Lower leg skin (tissue), 4 donors: ENCODE measurements at places on chromosomes 3 and 15.
A peak's percentile ranks its signal among the peaks of the same experiment; 100 is the strongest.

DNA sequence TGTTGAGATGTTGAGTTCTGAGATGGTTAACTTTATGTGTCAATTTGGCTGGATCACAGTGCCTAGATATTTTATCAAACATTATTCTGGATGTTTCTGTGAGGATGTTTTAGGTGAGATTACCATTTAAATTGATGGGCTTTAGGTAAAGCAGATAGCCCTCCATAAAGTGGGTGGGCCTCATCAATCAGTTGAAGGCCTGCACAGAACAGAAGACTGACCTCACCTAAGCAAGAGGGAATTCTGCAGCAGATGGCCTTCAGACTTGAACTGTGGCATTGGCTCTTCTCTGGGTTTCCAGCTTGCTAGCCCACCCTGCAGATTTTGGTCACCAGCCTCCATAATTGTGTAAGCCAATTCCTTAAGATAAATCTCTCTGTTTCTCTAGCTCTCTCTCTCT lies 260.4 kb upstream of the VEPH1 start:
- DNase-seq = no peak

DNA sequence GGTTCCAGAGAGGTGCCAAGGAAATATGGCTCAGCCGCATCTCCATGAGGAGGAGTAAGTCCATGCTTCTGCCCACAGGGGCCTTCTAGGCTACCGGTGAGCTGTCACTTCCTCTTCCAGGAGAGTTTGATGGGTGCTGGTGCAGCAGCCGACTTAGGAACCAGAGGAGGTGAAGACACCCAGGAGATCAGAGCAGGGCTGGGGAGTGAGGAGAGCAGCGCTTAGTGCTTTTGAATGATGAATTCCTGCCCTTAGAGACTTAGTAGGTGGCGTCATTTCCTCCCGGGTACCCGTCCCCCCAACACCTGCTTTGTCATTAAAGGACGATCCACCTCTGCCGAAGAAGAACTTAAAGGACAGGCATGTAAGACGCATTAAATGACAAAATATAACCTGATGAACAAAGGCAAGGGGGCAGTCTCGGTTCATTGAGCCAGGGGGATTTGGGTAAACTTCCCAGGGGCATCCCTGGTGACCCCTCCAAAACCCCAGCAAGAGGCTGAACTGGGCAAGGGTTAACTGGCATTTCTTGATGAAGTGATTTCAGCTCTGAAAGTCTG lies 67.6 kb downstream of the HES1 start:
- DNase-seq = no peak

DNA sequence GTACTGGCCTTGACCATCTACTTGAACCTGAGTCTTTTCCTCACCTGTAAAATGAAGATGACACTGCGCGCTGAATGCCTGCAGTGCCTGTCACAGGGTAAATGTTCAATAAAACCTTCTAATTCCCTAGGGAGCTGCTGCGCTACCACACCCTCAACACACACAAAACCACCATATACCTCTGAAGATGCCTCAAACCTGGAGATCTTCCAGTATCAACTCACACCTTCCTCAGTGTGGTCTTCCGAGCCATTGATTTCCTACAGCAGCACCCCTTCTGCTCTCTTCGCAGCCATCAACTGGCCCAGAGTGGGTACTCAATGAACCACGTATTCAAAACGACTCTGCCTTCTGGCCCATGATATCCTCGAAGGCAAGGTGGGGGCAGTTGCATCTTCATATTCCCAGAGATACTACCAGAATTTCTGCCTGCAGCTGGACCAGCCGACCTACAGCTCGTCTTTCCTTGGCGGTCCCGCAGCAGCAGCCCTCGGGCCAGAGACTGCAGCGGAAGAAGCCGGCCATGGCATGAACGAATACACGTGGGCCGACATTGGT lies 695 bp downstream of the RPL32 start:
- peak; percentile 20 for DNase-seq

GRCh38 chr15:31824024-31824423 lies 206.3 kb upstream of the CHRNA7 start:
- peak; percentile 53 for DNase-seq

- DNase-seq = no peak
These were observed 339.0 kb downstream of the IL5RA start for GRCh38 chr3:2771193-2771592.

DNA sequence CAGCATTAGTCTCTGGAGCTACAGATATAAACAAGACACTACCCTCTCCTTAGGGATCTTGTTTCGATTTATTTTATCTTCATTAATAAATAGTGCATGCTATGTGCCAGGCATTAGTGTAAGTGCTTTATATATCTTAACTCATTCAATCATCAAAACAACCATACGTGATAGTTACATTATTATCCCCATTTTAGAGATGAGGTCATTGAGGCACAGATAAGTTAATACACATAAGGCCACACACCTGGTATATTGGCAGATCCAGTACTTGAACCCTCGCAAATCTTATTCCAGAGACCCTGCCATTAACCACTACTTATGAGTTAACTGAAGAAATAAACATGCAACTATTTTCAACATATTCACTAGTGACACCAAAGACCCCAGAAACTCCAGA lies 25.7 kb upstream of the NR2F2 start:
- no peak for DNase-seq

DNA sequence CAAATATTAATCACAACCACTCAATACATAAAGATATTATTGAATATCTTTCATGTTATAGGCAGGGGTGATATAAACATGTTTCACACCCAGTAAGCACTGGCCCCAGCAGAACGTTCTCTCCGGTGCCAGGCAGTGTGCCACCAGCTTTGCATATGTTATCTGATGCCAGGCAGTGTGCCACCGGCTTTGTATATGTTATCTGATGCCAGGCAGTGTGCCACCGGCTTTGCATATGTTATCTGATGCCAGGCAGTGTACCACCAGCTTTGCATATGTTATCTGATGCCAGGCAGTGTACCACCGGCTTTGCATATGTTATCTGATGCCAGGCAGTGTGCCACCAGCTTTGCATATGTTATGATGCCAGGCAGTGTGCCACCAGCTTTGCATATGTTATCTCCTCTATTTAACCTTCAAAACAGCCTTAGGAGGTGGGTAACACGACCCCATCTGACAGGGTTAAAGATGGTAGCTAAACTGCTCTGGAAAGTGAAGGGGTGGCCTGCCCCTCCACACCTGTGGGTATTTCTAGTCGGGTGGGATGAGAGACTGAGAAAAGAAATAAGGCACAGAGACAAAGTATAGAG lies 6.9 kb downstream of the MUC20 start:
- DNase-seq = no peak

- DNase-seq = peak; percentile 81
These were observed 30.4 kb downstream of the RAB6B start for GRCh38 chr3:133865136-133865855.

GRCh38 chr3:100144255-100144866 lies 30.1 kb upstream of the FILIP1L start:
- DNase-seq = no peak

DNA sequence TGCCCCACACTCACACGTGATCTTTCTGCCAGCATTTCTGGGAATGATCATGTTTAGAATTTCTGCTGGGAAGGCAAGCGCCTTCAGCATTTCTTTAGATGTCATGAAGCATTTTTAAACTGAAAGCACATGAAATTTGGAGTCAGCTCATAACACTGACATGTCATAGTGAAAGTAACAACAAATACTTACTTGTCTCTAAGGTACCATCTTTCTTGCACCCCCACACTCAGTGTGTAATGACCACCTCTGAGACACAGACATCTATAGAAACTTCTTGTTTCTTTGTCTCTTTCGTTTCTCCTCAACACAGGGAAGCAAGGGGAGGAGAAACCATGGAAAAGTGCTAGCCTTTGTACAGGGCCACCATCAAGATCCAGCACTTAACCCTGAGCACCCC lies 171.7 kb downstream of the RORA start:
- DNase-seq = no peak

GRCh38 chr3:192281207-192281880 lies 446.0 kb downstream of the FGF12 start:
- no peak for DNase-seq

DNA sequence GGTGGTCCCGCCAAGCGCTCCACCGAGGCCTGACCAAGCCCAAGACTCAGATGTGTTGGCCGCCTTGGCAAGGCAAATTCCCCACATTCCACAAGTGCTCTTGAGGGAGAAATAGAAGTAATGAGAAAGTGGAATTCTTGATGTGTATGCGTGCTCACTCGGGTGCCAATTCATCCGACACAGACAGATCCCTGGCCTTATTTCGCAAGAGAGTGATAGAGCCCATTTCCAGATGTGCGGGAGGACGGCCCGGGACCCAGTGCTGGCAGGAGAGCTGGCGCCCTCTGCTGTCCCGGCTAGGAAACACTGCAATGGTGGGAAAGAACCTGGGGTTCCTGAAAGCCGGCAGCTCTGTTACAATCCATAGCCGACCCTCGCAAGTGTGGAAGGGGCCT lies 76.0 kb downstream of the HMG20A start:
- DNase-seq = peak; percentile 86

- no peak for DNase-seq
These were observed 20.5 kb downstream of the TRPM1 start for GRCh38 chr15:31081056-31081455.

- no peak for DNase-seq
These were observed 645 bp upstream of the SLITRK3 start for GRCh38 chr3:165196577-165197480.

GRCh38 chr15:59540654-59541053 lies 70.9 kb upstream of the GCNT3 start:
- DNase-seq = no peak

- DNase-seq = no peak
These were observed 2.2 kb upstream of the FAM240A start for GRCh38 chr3:46609944-46610722.

DNA sequence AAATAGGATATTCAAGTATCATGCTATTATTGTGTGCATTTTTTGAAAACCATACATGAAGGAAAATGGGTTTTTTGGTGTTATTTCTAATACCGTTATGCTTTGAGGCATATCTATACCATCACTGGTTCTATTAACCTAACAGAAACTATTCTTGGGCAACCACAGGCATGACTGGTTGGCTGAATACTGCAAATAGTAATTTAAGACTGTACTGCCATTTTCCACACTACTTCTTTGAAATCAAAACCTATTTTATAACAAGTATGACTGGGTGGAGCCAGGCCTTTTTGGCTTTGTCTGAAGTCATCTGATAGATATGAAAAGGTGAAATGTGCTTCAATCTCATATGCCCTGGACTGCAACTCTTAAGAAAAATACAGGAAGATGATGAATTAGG lies 115.1 kb downstream of the ULK4 start:
- no peak for DNase-seq

- DNase-seq = no peak
These were observed 54.7 kb upstream of the CNOT10 start for GRCh38 chr3:32630266-32630665.

DNA sequence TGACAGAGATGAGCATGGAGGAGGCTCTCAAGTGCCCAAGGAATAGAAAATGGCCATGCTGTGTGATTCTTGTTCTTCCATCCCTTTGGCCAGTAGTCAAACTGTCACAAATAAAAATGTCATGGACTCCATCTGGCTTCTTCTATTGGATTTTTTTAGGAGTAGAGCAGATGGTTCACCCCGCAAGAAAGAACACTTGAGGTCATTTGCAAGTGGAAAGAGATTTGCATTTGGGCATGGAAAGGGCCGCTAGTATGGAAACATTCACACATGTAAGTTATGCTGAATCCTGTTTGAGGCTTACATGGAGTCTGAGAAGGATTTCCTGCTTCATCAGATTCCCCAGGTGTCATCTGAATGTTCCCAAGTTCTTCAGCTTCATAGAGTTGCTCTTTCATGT lies 53.1 kb upstream of the CFAP161 start:
- DNase-seq = no peak

GRCh38 chr3:197521277-197522182 lies 34.2 kb downstream of the BDH1 start:
- no peak for DNase-seq

GRCh38 chr3:66415867-66416428 lies 84.9 kb downstream of the LRIG1 start:
- DNase-seq = no peak

- DNase-seq = no peak
These were observed 176.9 kb downstream of the BBX start for GRCh38 chr3:107699682-107700081.

- DNase-seq = no peak
These were observed 88.2 kb upstream of the RNF7 start for GRCh38 chr3:141649871-141650270.

GRCh38 chr3:28139288-28139687 lies 102.1 kb upstream of the CMC1 start:
- no peak for DNase-seq

DNA sequence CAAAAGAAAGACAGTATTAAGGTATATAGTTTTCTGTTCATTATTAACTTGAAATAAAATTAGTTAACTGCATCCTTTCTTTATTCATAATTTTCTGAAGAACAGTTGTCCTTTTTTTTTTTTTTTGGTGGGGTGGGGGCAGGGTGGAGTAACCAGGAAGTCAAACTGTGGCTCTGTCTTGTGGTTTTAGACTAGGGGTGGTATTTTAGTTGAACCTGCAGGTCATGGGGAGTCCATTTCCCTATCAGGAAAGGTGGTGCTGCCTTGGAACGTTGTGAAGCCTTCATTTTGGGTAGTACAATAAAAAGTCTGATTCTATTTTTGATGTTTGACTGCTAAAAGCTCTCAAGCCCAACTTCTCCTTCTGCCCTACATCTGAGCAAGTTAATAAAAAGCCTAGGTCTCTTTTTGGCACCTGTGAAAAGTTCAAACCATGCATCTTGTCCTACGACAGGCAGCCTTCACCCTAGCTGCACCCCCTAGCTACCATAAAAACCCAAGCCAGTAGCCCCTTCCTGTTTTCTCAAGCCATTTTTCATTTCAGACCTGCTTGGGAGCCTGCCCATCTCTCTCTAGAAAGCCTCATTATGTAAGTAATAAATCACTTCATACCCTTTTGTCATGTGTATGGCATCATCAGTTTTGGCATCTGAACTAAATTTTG lies 31.2 kb upstream of the RIOX2 start:
- DNase-seq = no peak

GRCh38 chr3:172675441-172676193 lies 35.2 kb downstream of the NCEH1 start:
- DNase-seq = no peak

DNA sequence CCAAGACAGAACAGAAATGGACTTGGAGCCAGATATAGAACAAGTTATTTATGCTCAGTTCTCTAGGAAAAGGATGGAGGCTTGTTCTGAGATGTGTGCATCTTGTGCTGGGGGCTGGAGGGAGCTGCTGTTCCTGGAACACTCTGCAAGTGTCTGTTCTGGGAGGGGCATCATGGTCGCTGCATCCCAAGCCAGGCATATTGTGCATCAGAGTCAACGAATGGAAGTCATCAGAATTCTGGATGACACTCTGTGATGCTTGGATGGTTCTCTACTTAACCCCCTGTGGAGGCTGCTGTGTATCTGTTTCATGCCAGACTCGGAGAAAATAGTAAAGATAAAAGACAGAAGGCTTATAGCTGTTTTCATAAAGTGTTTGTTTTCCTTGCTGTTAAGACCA lies 34.7 kb downstream of the RPL22L1 start:
- DNase-seq = no peak

GRCh38 chr3:39882111-39882510 lies 72.7 kb downstream of the MYRIP start:
- DNase-seq = no peak

GRCh38 chr3:134342259-134342658 lies 32.0 kb downstream of the AMOTL2 start:
- DNase-seq = no peak

- no peak for DNase-seq
These were observed 50.7 kb downstream of the RAF1 start for GRCh38 chr3:12613250-12613649.
